Foreskin fibroblast (primary cell): ENCODE measurements at places on chromosomes 16 and 17.
A peak's percentile ranks its signal among the peaks of the same experiment; 100 is the strongest.

GRCh38 chr16:14669776-14670175 is 24.3 kb downstream of the PLA2G10 start:
- DNase-seq, result no peak

DNA sequence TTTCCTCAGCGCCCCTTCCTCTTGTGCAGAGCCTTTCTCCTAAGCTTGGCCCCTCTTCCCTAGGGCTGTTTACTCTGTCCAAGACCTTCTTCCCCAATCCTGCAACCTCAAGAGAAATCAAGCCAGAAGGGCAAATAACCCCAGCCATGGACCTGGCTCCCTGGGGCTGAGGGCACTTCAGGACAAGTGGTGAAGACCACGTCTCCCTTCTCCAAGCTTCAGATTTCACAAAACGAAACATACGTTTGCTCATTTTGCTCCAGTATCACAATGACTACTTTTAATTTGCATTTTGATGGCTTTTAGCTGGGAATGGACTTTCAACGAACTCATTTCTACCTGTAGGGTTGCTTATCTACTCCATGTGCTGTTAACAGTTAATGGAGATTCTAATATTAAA is 139.8 kb upstream of the CACNG5 start:
- DNase-seq, result no peak

DNA sequence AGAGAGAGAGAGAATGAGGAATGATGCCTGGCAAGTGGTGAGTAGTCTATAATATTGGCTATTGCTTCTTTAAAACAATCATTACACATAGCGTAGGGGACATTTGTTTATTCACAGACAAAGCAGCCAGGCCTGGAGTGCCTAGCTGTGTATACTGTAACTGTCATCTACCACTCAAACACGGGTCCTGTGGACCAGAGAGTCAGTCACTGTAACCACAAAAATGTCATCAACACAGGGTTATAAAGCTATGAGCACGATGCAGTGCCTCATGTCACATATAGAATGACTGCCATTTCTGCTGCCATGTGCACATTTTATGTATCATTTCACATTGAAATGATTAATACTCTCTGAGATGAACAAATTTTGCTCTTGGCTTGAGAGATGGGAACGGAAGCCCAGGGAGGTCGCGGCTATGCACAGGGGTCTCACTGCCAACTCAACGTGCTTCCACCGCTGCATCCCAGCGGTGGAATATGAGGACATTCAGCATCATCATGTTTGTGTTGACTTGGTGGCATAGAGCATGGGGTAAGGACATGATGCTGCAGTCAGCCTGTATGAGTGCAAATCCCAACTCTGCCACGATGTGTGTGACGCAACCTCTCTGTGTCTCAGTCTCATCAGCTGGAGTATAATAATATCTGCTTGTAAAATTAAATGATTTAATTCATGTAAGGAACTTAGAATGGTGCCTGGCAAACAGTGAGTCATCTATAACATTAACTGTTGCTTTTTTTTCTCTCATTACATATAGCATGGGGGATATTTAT is 3.3 kb downstream of the MT1H start:
- peak; percentile 48 for DNase-seq

DNA sequence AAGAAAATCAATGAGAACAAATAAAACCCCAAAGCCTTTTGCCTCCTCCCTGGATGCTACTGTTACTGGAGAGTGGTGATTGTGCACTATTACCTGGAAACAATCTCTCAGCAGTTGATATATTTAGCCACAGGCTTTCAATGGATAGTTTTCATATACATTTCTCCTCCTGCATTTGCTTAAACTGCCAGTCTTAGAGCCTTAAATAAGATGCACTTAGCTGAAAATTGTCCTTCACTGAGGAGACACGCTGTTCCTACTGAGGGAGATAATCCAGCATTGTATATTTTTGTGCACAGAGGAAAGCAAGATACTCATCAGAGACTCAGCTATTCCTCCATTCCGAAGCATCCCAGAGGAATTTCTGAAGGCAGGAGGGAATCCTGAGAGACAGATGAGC is 520.2 kb upstream of the C16orf82 start:
- DNase-seq, result no peak

- DNase-seq, result no peak
Measured at GRCh38 chr17:82256242-82256885, 17.1 kb downstream of the CSNK1D start.

GRCh38 chr17:13004336-13004735 is 13.5 kb downstream of the ELAC2 start:
- DNase-seq, result no peak

GRCh38 chr16:24971718-24972117 is 43.5 kb downstream of the ARHGAP17 start:
- no peak for DNase-seq

- DNase-seq, result peak; percentile 44
Measured at GRCh38 chr17:18314059-18314730, 599 bp downstream of the TOP3A start.

GRCh38 chr17:43661699-43662412 is at the start of gene MEOX1:
MEOX1 (minus strand) TSS chr17:43661922; CDS start chr17:43661534, 388 bp downstream.
- peak; percentile 61 for DNase-seq

GRCh38 chr17:2547176-2547575 is 35.5 kb upstream of the METTL16 start:
- peak; percentile 45 for DNase-seq

GRCh38 chr16:1640261-1640941 is 28.2 kb downstream of the CRAMP1 start:
- DNase-seq, result no peak

GRCh38 chr16:13077816-13078215 is 176.4 kb downstream of the SHISA9 start:
- no peak for DNase-seq

- DNase-seq, result peak; percentile 14
Measured at GRCh38 chr17:20091174-20092029, 82.2 kb downstream of the SPECC1 start.

DNA sequence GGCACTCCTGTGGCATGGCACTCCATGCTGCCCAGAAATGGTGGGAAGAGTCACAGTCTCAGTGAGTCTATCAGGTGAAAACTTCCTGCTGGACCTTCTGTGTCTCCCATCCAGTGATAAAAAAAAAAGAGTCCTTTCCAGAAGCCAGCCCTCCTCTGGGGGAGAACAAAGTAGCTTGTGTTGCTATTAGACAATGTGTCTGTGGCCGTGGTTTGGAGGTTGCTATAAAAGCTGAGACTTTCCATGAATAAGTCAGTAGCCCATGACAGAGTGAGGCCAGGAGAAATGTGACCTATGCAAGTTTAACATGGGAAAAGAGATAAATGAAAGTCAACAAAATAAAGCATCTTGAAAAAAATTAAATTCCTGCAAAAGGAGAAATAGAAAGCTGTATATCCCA is 250.7 kb upstream of the MON1B start:
- no peak for DNase-seq

DNA sequence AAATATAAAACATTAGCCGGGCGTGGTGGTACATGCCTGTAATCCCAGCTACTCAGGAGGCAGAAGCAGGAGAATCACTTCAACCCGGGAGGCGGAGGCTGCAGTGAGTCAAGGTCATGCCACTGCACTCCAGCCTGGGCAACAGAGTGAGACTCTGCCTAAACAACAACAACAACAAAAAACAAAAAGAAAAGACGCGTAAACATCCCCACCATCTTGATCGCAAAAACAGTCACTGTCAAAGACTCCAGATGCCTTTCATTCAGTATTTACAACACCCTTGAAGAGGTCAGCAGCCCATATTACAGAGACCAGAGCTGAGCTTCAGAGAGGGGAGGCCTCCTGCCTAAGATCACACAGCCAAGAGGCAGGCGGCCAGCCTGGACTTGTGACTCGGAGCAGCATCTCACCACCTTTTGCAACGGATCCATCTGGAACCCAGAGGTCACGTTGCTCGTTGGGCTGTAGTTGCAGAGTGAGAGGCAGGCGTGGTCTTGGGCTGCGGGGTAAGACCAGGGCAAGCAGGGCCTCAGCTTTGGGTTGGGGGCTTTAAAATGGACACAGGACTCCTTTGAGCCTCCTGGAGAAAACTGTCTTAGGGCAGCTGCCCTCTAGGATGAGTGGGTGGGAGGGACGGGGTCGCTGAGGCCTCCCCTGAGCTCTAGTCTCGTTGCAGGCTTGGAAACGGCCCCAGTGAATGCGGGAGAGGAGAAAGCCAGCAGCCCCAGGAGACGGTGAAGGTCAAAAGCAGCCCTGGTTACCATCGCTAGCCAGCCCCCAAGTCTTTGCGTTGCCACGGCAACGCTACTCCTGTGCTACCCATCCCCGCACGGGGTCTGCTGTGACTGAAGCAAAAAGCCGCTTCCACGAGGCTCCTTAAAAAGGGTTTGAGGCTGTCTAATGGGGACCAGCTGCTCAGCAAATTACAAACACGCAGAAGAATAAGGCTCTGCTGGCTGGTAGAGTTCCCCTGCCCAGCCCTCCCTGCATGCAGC is 26.1 kb downstream of the LGALS3BP start:
- peak; percentile 74 for DNase-seq

GRCh38 chr16:27256861-27257260 is 11.7 kb downstream of the NSMCE1 start:
- no peak for DNase-seq

GRCh38 chr17:17626840-17627239 is 35.3 kb upstream of the PEMT start:
- DNase-seq, result no peak

DNA sequence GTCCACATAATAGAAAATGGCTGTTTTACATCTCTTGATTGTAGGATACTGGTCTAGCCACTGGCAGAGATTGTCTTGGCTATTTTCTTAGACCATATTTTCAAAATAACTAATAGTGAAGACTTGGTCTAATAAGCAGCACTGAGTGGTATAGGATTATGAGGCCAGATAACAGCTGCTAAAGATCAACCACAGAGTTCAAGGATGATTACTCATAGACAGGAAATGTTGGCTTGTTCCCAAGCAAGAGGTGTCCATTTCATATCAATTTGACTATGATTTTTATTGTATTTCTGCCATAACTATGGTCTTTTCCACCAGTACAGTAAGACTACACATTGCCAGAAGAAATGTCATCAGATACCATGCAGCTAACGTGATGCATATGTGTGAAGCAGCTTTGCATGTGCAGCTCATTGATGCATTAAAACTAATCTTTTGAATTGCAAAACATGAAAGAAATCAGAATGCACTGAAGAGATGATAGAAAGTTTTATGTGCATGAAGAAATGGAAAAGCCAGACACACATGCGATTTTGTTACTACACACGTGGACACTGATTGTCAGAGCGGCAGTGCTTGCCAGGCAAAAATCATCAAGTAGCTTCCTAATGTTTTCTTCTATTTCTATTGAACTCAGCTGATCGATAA is 693.3 kb downstream of the CDH11 start:
- DNase-seq, result peak; percentile 84

DNA sequence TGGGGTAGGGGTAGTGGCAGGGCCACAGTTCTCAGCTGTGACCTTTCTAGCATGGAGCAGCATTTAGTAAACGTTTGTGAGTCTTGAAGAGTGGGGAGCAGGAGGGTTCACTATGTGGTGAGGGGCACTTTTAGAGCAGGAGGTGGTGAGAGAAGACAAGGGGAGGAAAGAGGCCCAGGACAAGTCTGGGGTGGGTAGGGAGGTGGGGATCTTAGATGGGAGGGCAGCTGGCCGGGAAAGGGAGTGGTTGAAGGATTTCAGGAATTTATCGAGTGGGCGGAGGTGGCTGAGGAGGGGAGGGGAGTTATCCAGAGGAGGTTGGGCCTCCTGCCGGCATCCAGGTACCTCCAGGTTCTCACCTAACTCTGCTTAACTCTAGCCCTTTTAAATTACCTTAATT is 1.9 kb downstream of the CLEC16A start:
- DNase-seq, result no peak

GRCh38 chr17:14429084-14429483 is 128.2 kb downstream of the HS3ST3B1 start:
- DNase-seq, result no peak

DNA sequence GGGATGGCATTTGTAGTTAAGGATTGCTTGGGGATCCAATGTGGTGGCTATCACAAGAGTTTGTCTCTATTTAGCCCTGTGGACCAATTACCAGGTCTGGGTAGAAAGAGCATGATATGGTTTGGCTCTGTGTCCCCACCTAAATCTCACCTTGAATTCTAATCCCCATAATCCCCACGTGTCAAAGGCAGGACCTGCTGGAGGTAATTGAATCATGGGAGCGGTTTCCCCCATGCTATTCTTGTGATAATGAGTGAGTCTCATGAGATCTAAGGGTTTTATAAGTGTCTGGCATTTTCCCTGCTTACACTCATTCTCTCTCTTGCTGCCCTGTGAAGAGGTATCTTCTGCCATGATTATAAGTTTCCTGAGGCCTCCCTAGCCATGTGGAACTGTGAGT is 86.4 kb upstream of the HS3ST4 start:
- no peak for DNase-seq

DNA sequence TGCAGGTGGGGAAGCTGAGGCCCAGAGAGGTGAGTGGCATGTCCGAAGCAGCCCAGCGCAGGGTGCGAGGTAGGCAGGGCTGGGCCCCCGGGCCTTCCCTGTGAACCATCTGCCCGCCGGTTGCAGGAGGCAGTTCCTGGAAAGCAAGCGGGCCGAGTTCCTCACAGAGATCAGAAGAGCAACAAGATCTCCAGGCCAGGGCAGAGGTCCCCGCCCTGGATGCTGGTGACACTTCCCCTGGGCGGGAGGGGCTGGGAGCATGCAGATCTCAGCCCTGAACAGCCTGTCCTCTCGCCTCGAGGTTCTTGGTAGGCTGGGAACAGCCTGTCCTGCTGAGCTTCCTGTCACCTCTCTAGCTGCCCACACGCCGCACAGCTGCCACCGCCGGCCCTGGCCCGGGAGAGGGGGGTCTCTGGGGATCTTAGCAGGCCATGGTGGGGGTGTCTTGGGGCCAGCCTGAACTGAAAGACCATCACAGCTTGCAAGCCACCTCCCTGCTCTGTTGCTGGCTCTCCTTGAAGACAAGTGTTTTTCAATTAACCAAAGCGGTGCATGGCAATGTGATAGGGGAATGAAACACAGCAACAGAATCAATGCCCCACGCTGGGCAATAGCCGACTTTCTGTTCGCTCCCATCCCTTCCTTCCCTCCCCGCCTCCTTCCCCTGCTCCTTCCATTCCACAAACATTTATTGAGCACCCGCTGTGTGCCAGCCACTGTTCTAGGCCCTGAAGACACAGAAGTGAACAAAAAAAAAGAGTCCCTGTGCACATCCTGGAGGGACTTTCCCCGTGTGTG is 31.7 kb downstream of the SOCS1 start:
- DNase-seq, result no peak

- DNase-seq, result no peak
Measured at GRCh38 chr17:64008346-64008745, 10.2 kb downstream of the PRR29 start.

GRCh38 chr16:69171325-69172084 is 15.5 kb upstream of the SNTB2 start:
- DNase-seq, result peak; percentile 21
